ENCODE measurements at places on chromosomes 16 and 17. TPM values are rescaled to one million over a fixed set of nuclear protein-coding genes. Genes with fewer than 3 reads are reported as not detected.

DNA sequence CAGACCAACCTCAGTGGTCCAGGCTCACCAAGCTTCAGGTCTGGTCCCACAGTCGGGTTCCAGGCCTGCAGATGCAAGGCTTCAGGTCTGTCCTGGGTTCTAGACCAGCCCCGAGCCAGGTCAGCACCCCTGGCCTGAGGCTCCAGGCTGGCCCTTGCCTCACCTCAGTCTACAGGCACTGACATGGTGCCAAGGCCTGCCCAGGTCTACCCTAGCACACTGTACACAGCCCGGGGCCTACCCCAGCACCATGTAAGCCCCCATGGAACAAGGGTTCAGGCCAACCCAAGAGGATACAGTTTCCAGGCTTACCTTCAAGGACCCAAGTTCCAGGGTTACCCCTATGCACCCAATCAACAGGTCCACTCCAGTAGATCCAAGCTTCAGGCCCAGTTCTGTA lies 26.8 kb downstream of the ZFP1 start:
- DNase-seq = no peak
- H3K27ac ChIP-seq = no peak overlapping the region
- peaks cover 16% of the 10 kb centered on the region for H3K36me3 ChIP-seq
- no peaks in the 10 kb centered on the region for H3K4me1 ChIP-seq

GRCh38 chr17:8918807-8919465 lies 46.6 kb downstream of the PIK3R5 start:
- H3K4me3 ChIP-seq = no peak overlapping the region
- H3K4me1 ChIP-seq = peaks cover 7% of the 10 kb centered on the region
- H3K27me3 ChIP-seq = no peaks in the 10 kb centered on the region
- H3K27ac ChIP-seq = no peak overlapping the region
- no peak for DNase-seq

GRCh38 chr16:22813948-22814710 lies at the start of gene HS3ST2:
Gene HS3ST2 (plus strand): TSS chr16:22814162. CDS start chr16:22814611, 449 bp downstream.
- DNase-seq = peak; percentile 3
- peak within 1 kb of the TSS; percentile 70 for H3K4me3 ChIP-seq
- no peaks in the 10 kb centered on the region for H3K36me3 ChIP-seq
- peaks cover 17% of the 10 kb centered on the region for H3K27me3 ChIP-seq
- no peak within 1 kb of the TSS for H3K27ac ChIP-seq
- peaks cover 9% of the 10 kb centered on the region for H3K4me1 ChIP-seq

DNA sequence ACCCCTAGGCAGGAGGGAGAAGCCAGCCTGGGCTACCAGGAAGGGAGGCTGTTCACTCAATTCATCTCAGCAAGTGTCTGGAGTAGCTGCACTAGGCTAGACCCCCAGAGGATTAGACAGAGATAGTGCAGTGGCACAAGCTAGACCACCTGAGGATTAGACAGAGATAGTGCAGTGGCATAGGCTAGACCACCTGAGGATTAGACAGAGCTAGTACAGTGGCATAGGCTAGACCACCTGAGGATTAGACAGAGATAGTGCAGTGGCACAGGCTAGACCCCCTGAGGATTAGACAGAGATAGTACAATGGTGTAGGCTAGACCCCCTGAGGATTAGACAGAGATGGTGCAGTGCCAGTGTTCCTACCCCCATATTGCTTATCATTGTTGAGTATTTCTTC lies 74.1 kb upstream of the SDK2 start:
- H3K27ac ChIP-seq = no peak overlapping the region
- no peaks in the 10 kb centered on the region for H3K4me1 ChIP-seq
- peaks cover 85% of the 10 kb centered on the region for H3K27me3 ChIP-seq
- DNase-seq = no peak

DNA sequence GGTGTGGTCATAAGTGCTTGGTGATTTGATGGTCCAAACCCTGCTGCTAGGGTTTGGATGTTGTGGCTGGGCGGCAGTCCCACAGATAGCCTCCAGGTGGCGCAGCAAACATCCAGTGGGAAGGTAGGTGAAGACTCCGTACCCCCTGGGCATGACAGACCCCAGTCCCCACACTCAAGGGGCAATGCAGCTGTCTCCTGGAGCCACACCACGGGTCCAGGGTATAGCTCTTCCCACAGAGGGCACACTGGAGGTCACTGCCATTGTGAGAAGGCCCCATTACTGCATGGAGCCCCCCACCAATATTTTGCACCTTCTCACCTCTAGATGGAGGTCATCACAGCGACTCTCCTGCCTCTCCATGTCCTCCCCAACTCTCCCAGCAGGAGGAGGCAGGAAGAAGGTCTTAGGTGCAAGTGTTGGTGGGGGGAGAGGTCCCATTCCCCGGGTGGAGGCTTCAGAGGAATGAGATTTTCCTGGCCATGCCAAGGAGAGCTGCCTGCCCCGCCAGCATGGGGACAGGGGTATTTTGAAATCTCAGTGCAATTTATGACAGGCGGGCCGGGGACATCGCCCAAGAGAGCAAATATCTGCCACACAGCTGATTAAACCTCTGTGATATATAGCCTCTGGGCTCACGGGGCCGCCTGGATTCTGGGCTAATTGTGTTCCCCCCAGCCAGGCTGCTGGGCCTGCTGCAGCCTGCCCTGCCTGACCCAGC lies 17.1 kb upstream of the C17orf113 start:
- no peaks in the 10 kb centered on the region for H3K4me1 ChIP-seq
- H3K27me3 ChIP-seq = peaks cover 12% of the 10 kb centered on the region
- DNase-seq = peak; percentile 61
- no peak overlapping the region for H3K27ac ChIP-seq
- no peak overlapping the region for H3K4me3 ChIP-seq

DNA sequence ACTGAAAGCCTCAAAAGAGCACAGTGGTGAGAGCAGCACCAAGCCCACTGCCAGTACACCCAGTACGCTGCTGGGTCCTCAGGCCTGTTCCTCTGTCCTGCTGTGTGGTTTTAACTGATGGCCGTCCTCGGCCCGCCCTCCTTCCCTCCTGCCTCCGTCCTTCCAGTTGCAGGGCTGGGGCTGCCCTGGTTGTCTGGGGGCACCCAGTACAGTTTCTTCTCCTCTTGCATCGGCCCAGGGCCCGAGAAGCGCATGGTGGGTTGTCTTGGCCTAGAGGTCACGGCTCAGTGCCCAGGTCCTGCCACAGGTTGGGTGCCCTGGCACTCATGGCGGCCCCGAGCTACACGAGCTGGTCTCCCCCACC lies 70.8 kb upstream of the KCTD5 start:
- no peaks in the 10 kb centered on the region for H3K4me1 ChIP-seq
- H3K36me3 ChIP-seq = peaks cover 25% of the 10 kb centered on the region
- no peaks in the 10 kb centered on the region for H3K27me3 ChIP-seq
- no peak overlapping the region for H3K27ac ChIP-seq
- DNase-seq = no peak
- H3K4me3 ChIP-seq = no peak overlapping the region

DNA sequence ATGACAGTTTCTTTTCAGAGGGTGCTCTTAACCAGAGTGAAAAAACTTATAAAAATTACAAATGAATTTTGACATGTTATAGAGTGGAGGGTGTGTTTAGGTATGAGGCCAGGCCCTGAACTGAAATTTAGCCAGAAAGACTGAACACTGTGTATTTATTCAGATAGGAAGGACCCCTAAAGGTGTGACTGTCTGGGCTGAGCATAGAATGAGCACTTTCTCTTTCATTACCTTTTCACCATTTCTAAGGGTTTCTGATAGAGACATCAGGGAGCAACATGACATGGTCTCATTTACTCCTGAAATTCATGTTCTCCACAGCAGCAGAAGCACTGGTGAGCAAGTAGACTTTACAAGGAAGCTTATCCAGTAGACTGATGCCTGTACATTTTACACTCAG lies 32.9 kb downstream of the MRTFB start:
- H3K27me3 ChIP-seq = no peaks in the 10 kb centered on the region
- no peaks in the 10 kb centered on the region for H3K36me3 ChIP-seq
- no peak overlapping the region for H3K4me3 ChIP-seq
- peak overlapping the region; percentile 35 for H3K27ac ChIP-seq
- DNase-seq = no peak
- peaks cover 23% of the 10 kb centered on the region for H3K4me1 ChIP-seq

DNA sequence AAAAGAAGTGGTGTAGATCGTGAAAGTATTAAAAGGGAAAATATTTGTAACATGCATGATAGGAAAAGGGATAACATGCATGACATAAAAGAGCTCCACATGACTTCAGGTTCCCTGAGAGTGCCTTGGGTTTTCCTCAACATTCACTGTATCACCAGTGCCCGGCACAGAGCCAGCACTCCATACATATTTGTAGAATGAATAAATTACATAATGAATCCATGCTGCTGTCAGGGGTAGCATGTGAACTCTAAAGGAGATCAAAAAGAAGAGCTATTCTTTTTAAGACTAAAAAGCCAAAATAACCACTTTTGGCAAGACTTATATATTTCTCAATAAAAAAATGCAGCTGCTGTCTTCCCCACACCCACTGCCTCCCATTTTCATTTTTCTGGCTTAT lies 2.7 kb upstream of the ZNF594 start:
- no peak overlapping the region for H3K4me3 ChIP-seq
- peaks cover 6% of the 10 kb centered on the region for H3K36me3 ChIP-seq

GRCh38 chr17:74210191-74211140 lies 2.9 kb upstream of the TTYH2 start:
- no peak overlapping the region for H3K27ac ChIP-seq
- H3K4me3 ChIP-seq = peak overlapping the region; percentile 22
- H3K36me3 ChIP-seq = peaks cover 73% of the 10 kb centered on the region
- peak; percentile 73 for DNase-seq
- H3K4me1 ChIP-seq = peaks cover 30% of the 10 kb centered on the region

ACSM2A gene
- not detected for total RNA-seq

TRIM72 gene
- total RNA-seq = not detected
